ENCODE measurements at places on chromosomes 6 and 20.

- peak; percentile 84 for DNase-seq
These were observed 115.1 kb downstream of the JAG1 start for GRCh38 chr20:10558635-10559187.

DNA sequence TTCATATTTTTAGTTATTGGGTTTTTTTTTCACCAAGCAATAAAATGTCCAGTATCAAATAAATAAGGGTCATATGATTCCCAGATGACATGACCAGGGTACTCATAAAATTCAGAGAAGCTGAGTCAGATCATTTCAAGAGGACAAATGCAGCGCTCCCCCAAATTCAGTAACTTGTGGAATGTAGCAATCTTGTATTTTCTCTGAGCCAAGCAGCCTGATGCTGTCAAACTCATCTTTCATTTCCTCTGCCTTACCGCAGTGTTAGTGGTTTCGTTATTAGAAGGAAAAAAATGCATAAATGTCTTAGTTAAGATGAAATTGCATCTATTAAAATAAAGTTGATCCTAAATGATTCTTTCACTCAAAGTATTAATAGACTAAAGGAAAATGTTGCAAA, 57.8 kb upstream of the EDN1 start:
- DNase-seq = peak; percentile 51

- no peak for DNase-seq
These were observed 10.2 kb downstream of the SYNDIG1 start for GRCh38 chr20:24479595-24479994.

DNA sequence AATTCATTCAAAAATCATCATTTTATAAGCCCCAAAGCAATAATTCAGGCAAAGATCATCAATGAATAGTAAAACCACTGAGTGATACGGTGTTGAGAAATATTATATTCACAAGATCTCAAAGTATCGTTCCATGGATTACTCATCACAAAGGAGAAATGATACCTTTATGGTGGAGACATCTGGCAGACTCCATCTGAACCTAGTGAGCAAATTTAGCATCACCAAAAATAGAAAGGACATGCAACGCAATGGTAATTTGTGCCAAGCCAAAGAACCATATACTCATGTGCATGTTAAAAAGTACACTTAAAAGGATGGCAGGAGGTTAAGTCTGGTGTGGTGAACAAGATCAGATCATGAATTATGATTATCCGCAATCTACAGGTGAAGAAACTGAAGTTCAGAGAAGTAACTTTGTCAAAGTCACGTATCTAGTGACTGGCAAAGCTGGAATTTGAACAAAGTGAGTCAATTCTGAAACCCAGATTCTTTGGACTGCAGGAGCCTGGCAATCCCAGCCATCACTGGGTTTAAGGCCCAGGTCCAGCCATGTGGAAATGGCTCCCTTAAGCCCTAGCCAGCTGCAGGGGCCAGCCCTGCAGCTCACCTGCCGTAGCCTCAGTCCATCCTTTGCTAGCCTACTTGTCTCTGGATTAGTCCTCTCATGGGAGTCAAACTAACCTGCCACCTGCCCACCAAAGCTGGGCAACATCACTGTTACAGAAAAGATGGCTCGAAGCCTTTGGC, 68.3 kb downstream of the PDE10A start:
- DNase-seq = no peak

DNA sequence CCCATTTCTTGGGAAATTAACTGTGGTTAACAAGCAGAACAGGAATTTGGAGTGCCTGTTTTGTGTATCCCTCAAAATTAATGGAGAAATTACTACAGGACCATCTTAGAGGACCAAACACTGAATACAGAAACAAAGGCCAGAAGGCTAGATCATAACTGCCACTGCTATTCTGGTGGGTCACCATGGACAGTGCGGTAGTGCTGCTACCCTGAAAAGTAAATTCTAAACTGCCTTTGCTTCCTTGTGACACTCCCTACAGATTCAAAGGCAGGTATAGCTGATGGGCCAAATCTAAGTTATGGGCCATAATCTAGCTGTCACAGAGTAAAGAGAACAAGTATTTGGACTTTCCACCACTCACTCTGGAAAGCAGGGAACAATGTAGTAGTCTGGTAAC, 575.8 kb upstream of the ADGRB3 start:
- DNase-seq = no peak

- peak; percentile 54 for DNase-seq
These were observed 15.3 kb upstream of the MMP9 start for GRCh38 chr20:45993197-45993951.

- DNase-seq = no peak
These were observed 83.3 kb downstream of the PREX1 start for GRCh38 chr20:48744515-48744914.

GRCh38 chr6:2976060-2976459, 4.7 kb upstream of the SERPINB6 start:
- no peak for DNase-seq

DNA sequence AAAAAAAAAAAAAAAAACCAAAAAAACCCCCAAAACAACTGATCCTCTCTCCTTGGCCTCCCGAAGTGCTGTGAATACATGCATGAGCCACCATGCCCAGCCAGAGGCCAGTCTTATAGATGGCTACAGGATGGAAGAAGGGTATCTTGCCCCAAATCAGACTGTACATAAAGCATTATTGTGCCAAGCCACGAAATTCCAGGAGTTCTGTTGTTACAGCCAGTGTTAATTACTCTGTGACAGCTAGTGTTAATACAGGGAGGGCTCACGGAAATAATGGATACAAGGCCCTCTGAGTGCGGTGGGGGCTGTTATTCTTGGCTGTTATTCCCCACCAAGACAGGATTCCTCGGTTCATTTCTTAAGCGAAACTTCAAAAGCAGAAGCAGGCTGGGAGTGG, 1.4 kb upstream of the CLPSL2 start:
- no peak for DNase-seq

DNA sequence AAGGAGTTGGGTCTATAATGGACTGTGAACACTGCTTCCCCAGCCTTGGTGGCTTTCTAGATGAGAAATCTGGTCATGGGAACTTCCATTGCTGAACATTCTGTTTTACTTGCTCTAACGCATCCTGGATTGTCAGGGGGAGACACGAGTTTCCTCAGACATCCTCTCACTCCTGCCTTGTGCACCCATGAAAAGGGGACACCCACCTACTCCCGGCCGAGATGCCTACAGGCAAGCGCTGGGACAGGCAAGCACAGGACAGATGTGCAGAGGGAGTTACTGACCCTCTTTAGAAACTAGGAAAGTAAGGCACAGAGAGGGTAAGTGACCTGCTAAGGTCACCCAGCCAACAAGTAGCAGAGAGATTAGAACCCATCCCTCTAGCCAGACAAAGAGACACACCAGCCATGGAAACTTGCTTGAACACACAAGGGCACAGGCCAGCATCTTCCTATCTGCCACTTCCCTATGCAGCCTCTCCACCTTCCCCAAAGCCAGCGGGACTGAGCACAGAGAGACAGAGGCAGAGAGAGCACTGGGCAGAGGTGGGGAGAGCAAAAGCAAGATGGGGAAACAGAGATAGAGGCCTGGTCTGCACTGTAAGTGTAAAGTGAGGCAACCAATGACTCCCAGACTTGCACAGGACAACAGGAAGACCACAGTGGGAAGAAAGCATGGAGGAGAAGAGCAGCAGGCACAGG, 845 bp upstream of the SFTA2 start:
- DNase-seq = no peak

- DNase-seq = no peak
These were observed 183.5 kb upstream of the CST7 start for GRCh38 chr20:24765316-24766142.

- no peak for DNase-seq
These were observed 228.8 kb downstream of the TFAP2C start for GRCh38 chr20:56857950-56858349.

GRCh38 chr6:146028252-146028795, 538 bp upstream of the GRM1 start:
- peak; percentile 37 for DNase-seq

DNA sequence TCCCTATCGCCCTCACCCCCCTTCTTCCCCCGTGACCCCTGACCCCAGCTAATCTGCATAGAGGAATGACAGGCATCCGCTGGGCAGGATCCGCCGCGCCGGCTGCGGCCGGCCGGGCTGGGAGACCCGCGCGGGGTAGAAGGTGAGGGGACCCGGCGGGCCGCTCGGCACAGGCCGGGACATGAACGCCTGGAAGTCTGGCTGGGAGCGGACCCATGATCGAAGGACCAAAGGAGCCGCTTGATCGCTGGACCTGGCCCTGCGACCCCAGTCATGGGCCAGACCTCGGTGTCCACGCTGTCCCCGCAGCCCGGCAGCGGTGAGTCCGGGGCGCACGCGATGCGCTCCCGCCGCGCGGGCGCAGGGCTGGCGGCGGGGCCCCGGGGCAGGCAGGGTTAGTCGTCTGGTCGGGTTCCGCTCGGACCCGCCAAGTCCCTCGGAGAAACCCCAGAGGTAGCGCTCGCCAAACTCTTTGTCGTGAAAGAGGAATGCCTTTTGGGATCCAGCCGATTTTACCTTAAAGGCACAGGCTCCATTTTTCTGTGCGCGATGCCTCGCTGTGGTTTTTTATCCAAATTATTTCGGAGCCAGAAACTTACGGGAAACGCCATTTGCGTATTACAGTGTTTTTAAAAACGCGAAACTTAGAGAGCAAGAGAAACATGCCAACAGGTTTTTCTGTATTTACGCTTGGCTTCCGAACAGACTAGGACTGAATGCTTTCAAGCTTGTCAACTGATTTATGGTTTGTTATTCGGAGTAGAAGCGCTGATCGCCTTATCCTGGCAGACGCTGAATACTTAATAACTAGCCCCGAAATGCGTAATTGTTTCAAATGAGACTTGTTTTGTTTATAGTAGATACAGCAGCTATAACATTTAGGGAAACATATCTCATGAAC, at the start of gene PHACTR2:
Gene PHACTR2, plus strand, starts transcription at position 75 of the 901 bp plus-strand sequence. Its CDS starts 199 bp downstream, at position 274.
- no peak for DNase-seq

GRCh38 chr20:3760655-3761348, 6.8 kb downstream of the ADISSP start:
- no peak for DNase-seq

- no peak for DNase-seq
These were observed 188.8 kb downstream of the FARS2 start for GRCh38 chr6:5450073-5450472.

DNA sequence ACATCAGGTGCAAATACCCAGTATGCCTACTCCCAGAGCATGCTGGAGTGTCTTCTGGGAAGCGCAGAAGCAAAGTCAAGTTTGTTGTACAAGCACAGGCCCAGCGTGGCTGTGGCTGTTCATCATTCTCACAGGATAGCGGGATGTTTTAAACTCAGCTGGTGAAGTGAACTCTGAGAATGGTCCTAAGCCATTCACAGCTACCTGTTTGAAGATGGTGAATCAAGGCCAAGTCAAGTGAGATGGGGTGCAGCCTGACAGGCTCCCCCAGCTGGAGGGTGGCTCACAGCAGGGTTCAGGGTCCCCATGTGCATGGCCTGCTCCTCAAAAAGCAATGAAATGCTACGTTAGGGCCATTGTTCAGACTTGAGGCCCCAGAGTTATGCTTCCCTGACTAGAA, 304.7 kb upstream of the FOXQ1 start:
- DNase-seq = no peak

- no peak for DNase-seq
These were observed 168.4 kb downstream of the VEGFA start for GRCh38 chr6:43938178-43939105.

- peak; percentile 54 for DNase-seq
These were observed 43.3 kb downstream of the IRAK1BP1 start for GRCh38 chr6:78910591-78911171.

GRCh38 chr20:14507711-14508110, 170.3 kb upstream of the FLRT3 start:
- DNase-seq = peak; percentile 26

- no peak for DNase-seq
These were observed 2.8 kb downstream of the TMC2 start for GRCh38 chr20:2538931-2539720.

GRCh38 chr6:2796861-2797260, 31.7 kb downstream of the WRNIP1 start:
- DNase-seq = no peak

- DNase-seq = no peak
These were observed 146.6 kb upstream of the PLN start for GRCh38 chr6:118401325-118401975.

- no peak for DNase-seq
These were observed 17.0 kb upstream of the CPNE5 start for GRCh38 chr6:36856277-36856676.

- no peak for DNase-seq
These were observed 220.7 kb upstream of the DEFB112 start for GRCh38 chr6:50270415-50270814.

DNA sequence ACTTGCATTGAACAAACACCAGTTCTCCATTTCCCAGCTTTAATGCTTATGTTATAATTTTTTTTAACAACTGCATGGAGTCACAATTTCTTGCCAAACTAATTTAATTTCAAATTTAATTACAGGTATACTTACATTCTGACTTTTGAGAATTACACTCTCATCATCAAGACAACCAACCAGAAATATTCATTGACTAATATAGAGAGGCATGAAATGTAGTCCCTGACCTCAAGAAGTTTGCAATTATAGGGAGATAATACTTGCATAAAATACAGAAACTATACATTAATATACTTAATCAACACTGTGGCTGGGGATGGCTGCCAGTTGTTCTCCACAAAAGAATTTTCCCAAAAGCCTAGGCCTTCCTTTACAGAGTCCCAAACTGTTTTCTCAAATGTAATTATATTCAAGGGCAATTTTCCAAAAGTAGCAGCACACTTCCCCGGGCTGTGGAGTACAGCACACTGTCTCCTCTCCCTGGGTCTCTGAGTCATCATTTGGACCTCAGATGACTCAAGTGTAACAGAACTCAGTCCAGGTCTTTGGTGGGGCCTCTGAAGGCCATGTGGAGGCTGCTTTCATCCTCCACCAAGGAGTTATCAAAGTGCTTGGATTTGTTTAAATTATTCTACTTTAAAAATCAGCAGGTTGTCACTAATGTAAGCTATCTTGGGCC, 114.1 kb downstream of the KIF16B start:
- no peak for DNase-seq

DNA sequence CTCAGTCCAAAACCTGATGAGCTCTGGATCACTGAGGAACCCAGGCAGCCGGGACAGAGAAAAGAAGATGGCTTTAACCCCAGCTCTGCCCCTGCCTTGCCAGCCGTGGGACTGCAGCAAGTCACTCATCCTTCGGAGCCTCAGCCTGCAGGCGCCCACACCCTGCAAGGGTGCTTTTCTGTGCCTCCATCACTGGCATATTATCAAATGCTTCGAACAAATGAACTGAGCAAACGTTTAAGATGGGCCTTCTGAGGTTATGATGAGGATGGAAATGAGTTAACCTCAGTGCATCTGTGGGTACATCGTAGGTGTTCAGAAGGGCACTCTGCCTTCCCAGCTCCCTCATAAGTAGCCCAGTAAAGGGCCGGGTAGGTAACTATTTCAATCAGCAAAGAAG, 79.0 kb downstream of the NFATC2 start:
- DNase-seq = no peak

DNA sequence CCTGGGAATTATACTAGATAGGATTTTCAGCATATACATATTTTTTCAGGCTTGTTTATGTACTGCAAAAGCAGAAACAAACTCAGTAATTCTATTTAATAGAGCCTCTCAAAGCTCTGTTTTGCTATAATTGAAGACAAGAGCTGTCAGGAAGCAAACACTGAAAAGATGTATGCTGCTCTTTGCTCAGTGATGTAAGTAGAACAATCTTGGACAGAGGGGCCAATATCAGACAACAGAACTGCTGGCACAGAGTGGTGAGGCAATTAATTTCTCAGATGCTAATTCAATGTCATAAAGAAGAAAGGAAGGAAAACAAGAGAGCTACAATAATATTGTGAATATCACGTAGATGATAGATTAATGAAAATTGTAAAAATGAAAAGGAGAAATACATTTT, 663.3 kb upstream of the ADGRB3 start:
- no peak for DNase-seq

- DNase-seq = no peak
These were observed 55.7 kb upstream of the NOP56 start for GRCh38 chr20:2596673-2597279.

Data from GM12865 (cell line).